KBM-7 (cell line): ENCODE measurements at places on chromosomes 2 and 18.
A peak's percentile ranks its signal among the peaks of the same experiment; 100 is the strongest.

- DNase-seq: no peak
Observed at GRCh38 chr18:44779753-44780292, 99.1 kb downstream of the SETBP1 start.

GRCh38 chr2:62713837-62714236 lies 8.3 kb downstream of the EHBP1 start:
- no peak for DNase-seq

DNA sequence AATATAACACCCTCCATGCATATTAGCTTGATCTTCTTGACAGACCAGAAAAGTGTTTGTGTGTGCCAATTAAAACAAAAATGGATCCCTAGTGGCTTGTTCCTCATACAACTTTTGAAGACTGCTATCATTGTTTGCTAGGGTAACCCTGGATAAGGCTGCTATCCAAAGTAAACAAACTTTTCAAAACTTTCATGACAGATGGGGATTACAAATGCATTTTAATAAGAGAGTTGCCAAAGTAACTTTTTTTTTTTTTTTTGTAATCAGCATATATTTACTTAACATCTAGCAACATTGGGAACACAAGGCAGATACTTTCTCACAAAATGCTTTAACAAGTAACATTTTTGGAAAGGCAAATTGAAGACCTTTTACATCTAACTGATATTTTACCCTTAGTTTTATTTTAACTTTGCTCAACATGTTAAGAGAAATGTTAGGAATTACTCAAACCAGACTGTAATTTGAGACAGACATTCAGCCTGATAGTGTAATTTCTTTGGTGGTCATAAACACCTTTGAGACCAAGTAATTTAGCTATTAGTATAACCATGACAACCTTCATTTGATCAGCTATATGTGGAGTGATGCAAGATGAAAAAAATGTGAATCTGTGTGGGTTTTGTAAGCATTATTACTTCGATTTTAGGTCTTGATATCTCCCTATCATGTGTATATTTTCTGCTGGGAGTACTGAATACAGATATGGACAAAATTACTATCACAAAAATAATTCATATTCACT lies 300.9 kb downstream of the ARHGAP15 start:
- DNase-seq: no peak

DNA sequence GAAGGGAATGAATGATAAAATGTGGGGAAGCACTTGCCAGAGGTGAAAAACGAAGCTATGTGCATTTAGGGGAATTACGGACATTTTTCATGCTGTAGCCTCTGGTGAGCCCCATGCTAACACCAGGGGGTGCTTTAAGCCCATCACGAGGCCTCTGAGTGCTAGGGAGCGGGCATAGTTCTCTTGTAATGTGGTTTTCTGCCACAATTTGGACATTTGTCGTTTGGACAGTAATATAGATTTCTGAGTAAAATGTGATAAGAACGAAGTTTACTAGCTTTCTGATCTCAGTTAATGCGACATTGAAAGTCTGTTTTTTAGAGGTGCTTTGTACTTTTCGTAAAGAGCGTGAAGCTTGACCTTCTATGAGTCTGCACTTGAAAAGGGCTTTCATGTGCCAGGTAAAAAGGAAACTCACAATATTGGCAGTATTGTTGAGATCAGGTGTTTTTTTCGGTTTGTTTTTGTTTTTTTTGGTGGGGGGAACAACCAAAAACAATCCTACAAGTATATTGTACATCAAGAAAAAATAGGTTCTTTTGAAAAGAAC lies 50.6 kb downstream of the TRAF3IP1 start:
- peak; percentile 75 for DNase-seq

GRCh38 chr2:154557906-154558305 lies 140.6 kb upstream of the KCNJ3 start:
- no peak for DNase-seq

- peak; percentile 49 for DNase-seq
Observed at GRCh38 chr18:12408247-12408869, 629 bp downstream of the PRELID3A start.

DNA sequence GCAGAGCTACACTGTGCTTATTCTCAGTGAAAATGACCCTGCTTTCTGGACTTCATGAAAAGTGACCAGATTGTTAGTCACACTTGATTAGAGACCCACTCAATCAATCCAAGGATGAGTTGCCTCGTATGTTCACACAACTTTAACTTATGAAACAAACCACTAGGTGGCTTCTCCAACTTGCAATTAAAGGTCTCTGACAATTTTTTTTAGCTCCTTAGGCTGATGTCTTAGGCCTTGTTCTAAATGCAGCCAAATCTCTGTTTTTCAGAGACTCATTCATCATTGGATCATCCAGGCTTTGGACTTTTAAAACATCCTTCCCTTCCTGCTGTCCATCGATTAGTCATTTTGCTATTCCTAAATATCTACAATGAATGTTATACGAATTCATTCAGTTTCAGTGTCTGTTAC lies 63.4 kb downstream of the MREG start:
- DNase-seq: peak; percentile 44

GRCh38 chr2:204050681-204051080 lies 114.1 kb downstream of the ICOS start:
- no peak for DNase-seq

DNA sequence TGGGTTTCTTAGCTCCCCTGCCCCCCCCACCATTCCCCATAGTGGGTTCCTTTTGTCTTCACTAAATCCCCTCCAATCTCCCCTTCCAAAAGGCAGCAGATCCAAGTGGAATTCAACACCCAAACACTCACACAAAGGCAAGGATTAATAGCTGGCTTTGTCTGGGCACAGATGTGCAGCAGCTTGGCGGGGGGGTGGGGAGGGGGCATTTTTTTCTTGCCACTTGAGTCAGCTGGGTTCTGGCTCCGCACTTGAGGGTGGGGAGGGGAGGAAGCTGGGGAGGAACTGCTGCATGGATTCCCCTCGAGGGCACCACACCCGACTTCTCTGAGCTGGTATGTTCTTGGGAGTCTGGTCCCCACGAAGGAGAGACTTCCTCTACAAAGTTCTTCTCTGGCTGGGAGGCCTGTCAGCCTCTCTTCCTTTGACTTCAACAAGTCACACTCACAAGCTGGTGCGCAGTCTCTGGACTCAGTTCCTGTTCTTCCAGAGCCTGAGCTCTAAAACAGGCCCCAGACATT lies 36.0 kb downstream of the SERTAD2 start:
- DNase-seq: no peak

DNA sequence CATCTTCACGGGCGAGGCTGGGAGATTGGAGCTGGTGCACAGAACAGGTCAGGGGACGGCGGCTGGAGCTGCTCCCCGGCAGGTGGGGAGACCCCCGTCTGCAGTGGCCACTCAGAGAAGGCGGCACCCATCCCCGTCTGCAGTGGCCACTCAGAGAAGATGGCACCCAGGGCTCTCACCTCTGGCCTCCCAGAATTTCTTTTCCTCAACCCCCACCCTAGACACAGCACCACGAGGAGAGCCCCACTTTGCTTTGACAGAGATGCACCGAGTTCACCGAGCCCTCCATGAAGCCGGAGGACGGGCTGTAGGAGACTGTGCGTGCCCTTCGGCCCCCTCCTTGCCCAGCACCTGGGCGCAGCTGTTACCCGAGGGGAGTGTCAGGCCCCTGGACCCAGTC lies 201.6 kb upstream of the SALL3 start:
- no peak for DNase-seq

- no peak for DNase-seq
Observed at GRCh38 chr2:21097331-21097730, 26.4 kb upstream of the TDRD15 start.

DNA sequence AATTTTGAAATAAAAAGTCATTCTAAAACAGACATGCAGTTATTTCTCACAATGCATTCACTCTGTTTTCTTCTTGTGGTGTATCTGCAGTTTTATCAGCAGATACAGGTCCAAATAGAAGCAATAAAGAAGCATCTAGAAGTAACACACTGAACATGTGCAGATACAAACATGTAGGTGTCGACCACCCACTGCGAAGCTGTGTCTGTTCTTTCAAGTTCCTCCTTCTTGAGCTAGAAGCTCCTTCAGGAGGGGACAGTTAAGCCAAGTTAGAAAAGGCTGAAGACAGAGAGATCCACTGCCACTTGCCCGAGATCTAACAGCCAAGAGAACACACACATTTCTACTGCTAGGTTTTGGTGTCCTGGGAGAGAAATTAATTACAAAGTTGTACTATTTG lies 30.1 kb downstream of the WDFY1 start:
- DNase-seq: no peak

- DNase-seq: no peak
Observed at GRCh38 chr2:7986431-7986830, 695.4 kb upstream of the ID2 start.

DNA sequence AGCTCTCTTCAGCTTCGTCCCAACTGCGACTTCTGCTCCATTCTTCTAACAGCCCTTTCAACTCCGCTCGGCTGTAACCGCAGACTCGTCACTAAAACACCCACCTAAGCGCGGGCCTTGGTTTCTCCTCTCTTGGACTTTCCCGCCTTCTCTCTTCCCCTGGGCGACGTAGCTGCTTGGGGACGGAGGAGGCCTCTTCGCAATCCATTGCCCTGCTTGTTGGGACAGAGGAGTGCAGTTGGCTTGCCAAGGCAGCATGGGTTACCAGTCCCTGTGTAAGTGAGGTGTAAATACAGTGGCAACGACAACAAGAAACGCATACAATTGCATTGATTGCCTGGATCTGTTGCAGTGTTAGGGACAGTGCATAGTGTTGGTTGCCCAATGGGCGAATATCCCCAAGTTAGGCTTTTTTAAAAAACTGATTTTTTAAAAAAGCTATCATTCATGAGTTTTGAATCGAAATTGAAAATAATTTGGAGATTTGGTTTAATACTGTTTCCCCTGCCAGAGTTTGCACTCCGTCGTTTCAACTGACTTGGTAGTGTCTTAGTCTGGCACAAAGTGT lies 484 bp upstream of the DARS1 start:
- peak; percentile 87 for DNase-seq

- DNase-seq: no peak
Observed at GRCh38 chr2:96832754-96833507, 10.9 kb downstream of the ANKRD23 start.

- DNase-seq: no peak
Observed at GRCh38 chr2:193303464-193303863, 1108.7 kb upstream of the TMEFF2 start.

DNA sequence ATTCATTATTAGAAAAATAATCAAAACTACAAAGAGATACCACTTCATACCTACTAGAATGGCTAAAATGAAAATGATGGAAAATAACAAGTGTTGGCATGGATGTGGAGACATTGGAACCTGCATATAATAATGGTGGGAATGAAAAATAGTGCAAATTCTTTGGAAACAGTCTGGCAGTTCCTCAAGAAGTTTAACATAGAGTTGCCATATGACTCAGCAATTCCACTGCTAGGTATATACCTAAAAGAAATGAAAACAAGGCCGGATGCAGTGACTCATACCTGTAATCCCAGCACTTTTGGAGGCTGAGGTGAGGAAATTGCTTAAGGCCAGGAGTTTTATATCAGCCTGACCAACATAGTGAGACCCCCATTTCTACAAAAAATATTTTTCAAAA lies 41.6 kb upstream of the ACYP2 start:
- DNase-seq: no peak

- peak; percentile 27 for DNase-seq
Observed at GRCh38 chr2:80238692-80239469, 65.7 kb downstream of the LRRTM1 start.

DNA sequence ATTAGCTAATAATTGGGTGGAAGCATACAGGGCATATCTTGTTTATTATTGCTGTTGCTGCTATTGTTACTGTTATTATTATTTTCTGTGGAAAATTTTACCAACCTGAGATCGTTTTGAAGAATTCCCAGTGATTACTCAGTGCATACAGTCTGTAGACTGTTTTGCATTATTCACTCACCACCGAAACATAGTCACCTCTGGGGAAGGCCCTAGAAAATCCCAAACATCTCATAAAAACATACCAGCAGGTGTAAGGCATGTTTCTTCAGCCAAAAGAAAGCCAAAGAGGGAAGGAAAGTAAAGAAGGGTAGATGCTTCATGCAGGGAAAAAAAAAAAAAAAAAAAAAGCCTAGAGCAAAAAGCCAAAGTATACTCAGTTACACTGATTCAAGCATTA lies 647.7 kb downstream of the BCL11A start:
- no peak for DNase-seq

DNA sequence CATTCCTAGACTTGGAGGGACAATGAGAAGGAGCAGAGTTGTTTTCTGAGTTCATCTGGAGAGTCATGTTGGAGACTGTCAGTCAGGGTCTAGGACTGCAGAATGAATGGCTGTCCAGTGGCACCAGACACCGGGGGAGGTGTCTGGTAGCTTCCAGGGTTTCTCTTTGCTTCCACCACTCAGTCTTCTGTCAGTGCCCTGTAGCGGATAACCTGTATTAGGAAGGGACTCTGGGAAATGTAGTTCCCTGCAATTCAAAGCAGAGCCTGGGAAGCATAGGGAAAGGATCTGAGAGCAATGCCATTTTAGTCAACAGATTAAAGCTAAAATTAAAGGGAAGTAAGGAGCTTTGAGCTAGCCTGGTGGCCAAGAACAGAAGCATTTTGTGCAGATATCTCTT lies 257.9 kb downstream of the THSD7B start:
- no peak for DNase-seq

- DNase-seq: peak; percentile 60
Observed at GRCh38 chr18:3710712-3711301, 260.8 kb downstream of the TGIF1 start.

GRCh38 chr2:27776097-27776496 lies 4.6 kb downstream of the MRPL33 start:
- no peak for DNase-seq

DNA sequence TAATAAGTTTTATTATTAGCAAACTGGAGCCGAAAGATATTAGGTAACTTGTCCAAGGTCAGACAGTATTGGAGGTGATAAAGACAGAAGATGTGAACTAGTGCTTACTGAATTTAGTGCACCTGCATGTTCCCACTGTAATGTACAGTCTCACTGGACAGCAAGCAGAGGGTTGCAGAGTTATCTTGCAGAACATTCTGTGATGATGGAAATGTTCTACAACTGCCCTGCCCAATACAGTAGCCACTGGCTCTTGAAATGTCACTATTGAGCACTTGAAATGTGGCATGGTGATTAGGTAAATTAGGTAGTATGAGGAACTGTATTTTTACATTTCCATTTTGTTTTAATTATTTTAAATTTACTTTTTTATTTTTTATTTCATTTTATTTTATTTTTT lies 356.6 kb downstream of the EPHA4 start:
- no peak for DNase-seq

DNA sequence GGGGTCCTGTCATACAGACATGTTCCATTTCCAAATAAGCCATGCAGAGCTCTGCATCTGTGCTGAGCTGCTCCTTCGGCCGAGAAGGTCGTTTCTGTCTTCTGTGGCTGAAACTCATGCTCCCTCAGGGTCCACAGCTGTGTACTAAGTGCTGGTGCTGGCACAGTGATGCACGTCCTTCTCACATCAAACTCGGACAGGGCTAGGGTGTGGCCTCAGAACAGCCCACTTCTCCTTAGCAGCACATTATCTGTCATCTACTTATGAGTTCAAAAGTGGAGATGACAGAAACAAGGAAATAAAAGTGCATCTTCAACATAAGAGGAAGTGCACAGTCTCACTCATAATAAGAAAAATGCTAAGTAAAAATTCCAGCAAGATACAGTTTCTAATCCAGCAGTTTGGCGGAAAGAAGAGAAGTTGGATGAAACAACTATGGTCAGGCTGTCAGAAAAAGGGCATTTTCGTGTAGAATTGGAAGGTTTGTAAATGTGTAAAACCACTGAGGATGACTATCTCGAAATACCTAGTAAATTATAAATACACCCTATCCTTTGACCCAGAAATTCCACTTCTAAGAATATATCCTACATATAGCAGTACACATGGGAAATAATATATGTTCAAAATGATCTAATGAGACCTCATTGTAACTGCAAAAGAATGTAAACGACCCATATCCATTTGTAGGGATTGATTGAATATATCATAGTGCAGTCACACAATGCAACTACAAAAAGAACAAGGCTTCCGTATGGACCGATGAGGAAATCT lies 53.7 kb upstream of the APCDD1 start:
- no peak for DNase-seq
